ENCODE measurements at places on chromosomes 13 and 19.
A peak's percentile ranks its signal among the peaks of the same experiment; 100 is the strongest.

DNA sequence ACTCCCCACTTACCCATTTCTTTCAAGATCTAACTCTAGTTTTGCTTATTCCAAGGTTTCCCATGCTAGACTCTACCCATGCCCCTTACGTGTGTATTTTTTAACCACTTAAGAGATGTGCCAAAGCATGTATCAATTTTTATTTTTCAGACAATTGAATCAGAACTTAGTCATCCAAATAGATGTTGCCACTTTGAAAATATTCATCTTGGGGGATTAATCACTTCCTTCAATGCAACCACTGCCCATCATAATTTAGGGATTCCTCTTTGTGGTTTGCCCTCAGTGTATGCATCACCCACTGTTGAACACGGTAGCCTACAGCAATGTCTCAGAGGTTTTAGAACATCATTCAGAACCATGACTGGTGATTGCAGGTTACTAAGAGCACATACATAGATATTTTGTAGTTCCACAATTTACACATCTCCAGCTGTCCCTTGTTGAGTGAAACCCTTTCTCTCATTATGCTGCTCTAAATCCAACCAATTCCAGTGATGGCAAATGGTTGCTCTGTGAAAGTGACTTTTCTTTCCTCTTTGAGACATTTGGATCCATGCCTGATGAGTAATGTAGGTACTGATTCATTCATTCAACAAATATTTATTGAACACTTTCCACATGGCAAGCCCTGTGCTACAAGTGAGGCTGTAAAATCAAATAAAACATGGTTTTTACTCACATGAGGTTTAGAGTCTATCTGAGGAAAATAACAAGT lies 60.6 kb upstream of the SERP2 start:
- DNase-seq: peak; percentile 43

GRCh38 chr13:57552437-57552836 lies 79.1 kb upstream of the PCDH17 start:
- DNase-seq: no peak

DNA sequence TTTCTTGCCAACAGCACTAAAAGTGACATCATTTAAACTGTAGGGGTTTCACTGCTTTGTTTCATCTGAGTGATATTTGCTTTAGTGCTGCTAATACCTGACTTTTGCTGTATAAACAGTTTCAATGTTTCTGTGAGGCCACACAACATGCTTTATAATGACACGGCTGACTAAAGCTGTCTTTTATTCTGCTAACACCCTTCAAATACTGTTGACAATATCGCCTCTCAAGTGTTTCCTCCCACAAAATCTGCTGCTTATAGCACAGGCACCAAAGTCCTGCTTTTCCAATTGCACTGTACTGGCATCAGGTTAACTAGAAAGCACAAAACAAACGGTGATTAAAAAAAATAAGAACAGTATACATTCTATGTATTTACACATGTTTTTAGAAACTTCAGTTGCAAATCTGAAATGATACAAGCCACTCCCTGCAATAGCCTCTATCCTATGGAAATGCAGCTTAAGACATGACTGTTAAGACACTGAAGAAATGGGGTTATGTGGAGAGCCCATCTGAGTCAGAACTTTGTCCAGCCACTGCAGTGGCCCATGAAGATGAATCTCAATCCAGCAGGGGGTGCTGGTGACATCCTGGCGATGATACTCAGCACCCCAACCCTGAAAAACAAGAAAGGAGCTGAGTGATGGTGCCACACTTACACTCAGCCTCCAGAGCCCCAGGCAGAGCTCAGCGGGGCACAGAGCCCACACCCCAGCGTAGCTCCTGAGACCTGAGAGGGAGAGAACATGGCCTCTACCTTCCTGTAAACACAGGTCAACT lies 29.4 kb downstream of the RFXAP start:
- peak; percentile 12 for DNase-seq

GRCh38 chr13:75220238-75220542 lies 261.8 kb downstream of the TBC1D4 start:
- DNase-seq: no peak

- DNase-seq: peak; percentile 73
Observed at GRCh38 chr19:17205237-17206140, 9.7 kb upstream of the USE1 start.

DNA sequence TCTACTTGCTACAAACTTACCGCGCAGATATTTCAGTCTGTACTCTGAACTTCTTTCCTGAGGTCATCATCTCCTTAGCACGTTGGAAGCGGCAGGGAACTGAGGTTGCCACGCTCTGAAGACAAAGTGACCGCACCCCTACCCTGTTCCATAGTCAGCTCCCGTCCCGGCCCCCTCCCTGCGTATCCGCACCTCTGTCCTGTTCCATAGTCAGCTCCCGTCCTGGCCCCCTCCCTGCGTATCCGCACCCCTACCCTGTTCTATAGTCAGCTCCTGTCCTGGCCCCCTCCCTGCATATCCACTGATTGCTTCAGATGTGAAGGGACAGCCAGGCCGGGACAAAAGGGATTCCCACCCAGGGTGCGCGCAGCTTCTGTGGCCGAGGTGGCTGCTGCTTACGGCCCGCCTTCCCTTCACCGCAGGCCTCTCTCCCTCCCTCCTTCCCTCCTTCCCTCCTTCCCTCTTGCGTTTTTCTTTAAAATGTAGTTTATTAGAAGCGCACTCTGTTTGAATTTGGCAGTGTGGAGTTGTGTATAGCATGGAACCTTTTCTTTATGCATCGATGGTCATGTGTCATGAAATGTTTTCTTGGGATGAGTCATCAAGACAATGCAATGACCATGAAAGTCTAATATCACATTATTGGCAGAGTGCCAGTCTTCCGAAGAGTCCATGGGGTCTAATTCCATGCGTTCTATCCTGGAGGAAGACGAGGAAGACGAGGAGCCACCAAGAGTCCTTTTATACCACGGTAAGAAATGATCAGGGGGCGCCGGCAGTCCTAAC lies 21.9 kb upstream of the NDUFS7 start:
- DNase-seq: no peak

DNA sequence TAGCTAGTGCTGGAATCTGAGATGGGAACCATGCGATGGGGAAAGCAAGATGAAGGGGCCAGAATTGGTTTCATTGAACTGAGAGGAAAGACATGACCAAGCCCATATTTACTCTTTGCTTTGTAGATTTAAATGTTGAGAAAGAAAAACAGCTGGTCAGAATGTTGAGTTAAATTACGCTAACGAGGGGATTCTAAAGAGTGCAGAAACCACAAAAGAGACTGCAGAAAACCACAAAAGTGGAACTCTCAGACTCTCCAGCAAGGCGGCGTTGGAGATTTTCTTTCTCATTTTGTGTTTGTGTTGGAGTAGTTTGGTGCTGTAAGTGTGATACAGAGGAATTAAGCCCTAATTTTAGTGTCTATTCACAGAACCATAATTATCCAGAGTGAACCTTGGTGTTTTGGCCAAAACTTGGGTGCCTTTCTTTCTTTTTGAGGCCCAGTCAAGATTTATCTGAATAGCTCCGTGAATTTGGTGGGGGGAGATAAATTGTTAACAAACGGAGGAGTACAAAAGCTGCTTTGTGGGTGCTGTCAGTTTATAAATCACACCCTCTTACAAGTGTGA lies 26.3 kb downstream of the SAE1 start:
- peak; percentile 34 for DNase-seq

DNA sequence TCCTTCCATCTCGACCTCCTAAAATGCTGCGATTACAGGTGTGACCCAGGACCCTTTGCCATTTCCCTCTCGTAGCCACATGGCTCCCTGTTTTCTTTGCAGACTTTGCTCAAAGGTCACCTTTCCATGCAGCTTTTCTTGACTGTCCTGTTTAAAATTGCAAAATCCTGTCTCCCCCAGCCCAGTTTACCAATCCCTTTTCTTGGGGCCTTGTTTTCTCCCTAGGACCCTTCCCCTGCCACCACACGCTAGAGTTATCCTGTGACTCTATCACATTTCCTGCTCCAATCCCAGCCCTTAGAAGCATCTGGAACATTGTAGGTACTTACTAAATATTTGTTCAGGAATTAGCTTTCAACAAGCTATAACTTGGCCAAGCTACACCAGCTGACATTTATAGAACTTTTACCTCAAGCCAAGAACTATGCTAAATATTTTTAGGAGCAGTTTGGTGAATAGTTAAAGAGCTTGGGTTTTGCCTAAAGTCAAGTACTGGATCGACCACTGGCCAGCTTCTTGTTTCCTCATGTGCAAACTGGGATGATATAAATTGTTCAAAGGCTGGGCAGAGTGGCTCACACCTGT lies 9.1 kb upstream of the SERTAD3 start:
- DNase-seq: no peak

- no peak for DNase-seq
Observed at GRCh38 chr19:47435196-47435595, 15.9 kb upstream of the MEIS3 start.

GRCh38 chr13:20127562-20128458 lies 33.0 kb downstream of the GJA3 start:
- DNase-seq: peak; percentile 47

DNA sequence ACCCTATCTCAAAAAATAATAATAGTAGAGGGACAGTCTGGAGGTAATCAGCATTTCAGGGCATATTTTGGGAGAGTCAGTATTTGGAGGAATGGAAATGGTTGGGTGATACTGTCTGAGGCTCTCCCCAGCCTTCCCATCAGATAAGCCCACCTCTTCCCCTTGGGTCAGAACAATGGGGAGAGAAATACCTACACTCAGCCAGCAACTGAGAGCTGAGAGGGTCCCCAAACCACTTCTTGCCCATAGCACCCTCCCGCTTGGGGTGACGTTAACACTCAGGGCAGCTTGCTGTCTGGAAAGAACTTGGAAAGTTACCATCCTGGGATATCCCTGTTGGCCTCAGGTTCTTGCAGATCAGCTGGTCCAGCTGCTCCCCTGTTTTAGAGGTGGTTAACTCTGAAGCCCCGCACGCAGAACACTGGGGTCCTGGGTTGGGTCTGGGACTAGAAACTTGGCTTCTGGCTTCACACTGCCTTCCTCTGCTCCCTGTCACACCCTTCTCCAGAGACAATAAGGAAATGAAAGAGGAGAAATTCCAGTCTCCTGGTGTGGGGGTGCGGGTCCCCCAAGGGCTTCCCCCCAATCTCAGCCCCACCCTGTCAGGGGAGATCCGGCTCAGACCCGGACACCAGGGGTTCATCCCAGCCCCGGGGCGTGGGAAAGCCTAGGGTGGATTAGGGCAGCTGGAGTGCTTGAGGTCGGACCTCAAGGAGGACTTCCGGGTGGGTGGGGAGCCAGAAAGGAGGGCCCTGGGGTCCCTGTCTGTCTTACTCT lies 2.5 kb downstream of the FOXA3 start:
- no peak for DNase-seq

DNA sequence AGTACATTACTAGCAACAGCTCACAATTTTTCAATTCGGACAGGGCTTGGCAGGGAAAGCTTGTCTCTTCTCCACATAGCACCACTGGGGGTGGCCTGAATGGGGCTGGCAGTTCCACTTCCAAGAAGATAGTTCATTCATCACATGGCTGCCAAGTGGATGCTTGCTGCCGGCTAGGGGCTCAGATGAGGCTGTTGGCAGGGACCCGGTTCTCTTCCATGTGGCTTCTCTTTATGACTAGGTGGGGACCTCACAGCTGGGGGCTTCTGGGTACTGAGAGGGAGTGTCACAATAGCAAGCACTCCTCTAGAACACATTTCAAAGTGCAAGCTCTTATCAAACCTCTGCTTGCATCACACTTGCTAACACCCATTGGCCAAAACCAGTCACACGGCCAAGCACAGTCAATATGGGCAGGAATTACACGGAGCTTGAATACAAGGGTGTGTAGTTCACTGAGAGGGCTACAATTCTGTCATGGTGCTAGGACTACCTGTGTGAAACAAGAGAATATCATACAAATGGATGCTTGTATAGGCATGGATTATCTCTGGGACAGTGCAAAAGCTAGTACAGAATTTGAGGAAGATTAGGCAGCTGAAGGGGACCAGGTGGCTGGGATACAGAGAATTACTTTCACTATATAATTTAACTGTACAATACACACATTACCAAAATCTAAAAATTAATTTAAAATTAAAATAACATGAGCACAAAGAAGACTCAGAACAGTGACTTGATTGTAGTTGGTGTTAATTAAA lies 32.3 kb downstream of the ATP7B start:
- no peak for DNase-seq

DNA sequence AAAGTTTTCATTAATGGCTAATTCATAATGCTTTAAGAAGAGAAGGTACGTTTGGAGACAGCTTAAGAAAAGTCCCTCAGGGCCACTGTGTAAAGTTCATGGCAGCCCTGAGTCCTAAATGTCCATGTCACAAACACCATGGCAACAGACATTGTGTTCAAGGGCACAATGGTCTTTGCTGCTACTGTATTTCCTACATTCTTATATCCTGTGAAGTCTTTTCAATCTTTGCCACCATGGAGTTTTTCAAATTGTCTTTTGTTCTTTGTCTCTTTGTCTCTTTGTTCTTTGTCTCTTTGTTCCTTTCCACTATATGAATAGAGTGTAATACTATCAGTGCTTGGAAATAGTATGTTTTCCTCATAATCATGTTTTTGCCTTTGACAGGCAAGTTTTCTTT lies 178.8 kb downstream of the VWA8 start:
- no peak for DNase-seq

GRCh38 chr19:3575949-3576673 lies 3.4 kb downstream of the HMG20B start:
- no peak for DNase-seq

- no peak for DNase-seq
Observed at GRCh38 chr13:43356567-43356966, 333.2 kb downstream of the DNAJC15 start.

DNA sequence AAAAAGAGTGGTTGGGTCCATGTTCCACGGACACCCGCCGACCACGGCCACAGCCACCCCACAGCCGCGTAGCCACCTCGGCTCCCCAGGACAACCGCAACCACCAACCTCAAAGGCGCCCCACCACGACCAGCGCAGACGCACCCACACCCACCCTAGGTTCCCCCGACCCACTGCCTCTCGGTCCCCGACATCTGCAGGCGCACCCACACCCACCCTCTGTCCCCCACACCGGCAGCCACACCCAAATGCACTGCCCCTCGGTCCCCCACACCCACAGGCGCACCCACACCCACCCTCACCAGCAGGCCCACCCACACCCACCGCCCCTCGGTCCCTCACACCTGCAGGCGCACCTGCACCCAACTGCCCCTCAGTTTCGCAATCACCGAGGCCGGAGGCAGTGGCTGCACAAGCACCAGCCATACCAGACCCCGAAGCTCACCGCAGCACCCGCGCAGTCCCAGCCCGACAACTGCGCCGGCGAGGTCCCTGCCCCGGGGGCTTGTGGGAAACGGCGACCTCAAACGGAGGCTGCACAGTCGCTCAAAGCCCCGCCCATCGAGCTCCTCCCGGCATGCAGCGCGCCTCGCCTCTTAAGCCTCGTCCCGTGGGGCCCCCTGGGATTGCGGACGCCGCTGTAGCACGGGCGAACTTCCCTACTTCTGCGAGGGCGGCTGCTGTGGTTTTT lies 18.3 kb downstream of the ZNF77 start:
- no peak for DNase-seq

GRCh38 chr13:97300871-97301270 lies 78.7 kb downstream of the MBNL2 start:
- DNase-seq: no peak
